Activated CD4-positive, alpha-beta memory T cell treated with anti-CD3 and anti-CD28 coated beads, Interleukin-2, amount 10 ng/mL, durations not matched to agents 7 days and 5 days (primary cell): ENCODE measurements at places on chromosomes 13 and 19. TPM values are rescaled to one million over a fixed set of nuclear protein-coding genes. Genes with fewer than 3 reads are reported as not detected.

The ZNF429 gene
- 8.0 TPM for total RNA-seq

DNA sequence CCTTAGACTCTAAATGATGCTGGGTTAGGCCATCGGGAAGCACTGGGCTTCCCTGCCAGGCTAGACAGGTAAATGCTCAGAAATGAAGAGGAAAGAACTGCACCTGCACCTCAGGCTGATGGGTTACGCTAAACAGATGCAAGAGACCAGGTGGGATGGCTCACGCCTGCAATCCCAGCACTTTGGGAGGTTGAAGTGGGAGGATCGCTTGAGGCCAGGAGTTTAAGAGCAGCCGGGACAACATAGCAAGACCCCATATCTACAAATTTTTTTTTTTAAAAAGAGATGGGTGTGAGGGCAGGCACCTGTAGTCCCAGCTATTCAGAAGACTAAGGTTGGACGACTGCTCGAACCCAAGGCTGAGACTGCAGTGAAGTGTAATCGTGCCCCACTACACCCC, 634.7 kb downstream of the UQCRFS1 start:
- no peak for DNase-seq

DNA sequence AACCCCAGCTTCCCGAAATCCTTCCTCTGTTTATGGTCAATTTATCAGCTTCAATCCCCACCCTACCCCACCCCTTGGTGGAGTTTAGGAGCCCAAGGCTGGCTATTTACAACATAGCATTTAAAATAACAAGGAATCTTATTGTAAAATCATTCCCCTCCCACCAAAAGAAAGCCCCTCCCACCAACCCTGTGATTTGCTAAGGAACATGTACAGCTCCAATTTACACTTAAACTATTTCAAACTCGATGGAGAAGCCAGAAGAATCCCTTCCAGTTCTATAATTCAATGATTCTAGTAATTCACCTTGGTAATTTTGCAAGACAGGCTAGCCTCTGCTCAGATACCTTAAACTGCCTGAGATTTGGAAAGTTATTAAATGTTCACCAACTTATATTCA, 3.0 kb downstream of the LATS2 start:
- DNase-seq = no peak

GRCh38 chr13:91722267-91722884, 324.0 kb downstream of the GPC5 start:
- no peak for DNase-seq

- DNase-seq = no peak
Measured at GRCh38 chr13:96650301-96650886, 343.9 kb downstream of the OXGR1 start.
